ENCODE measurements at places on chromosomes 2 and 18.

GRCh38 chr2:45812011-45812500 lies 160.6 kb downstream of the PRKCE start:
- DNase-seq = no peak

GRCh38 chr18:33440060-33441043 lies at the start of gene CCDC178:
CCDC178 (minus strand) TSS chr18:33440721; CDS start chr18:33412088, 28,633 bp downstream.
- peak; percentile 56 for DNase-seq

GRCh38 chr2:38505779-38506178 lies 96.9 kb downstream of the HNRNPLL start:
- DNase-seq = no peak

- DNase-seq = no peak
These were observed 592 bp downstream of the ZNF397 start for GRCh38 chr18:35241448-35241804.

DNA sequence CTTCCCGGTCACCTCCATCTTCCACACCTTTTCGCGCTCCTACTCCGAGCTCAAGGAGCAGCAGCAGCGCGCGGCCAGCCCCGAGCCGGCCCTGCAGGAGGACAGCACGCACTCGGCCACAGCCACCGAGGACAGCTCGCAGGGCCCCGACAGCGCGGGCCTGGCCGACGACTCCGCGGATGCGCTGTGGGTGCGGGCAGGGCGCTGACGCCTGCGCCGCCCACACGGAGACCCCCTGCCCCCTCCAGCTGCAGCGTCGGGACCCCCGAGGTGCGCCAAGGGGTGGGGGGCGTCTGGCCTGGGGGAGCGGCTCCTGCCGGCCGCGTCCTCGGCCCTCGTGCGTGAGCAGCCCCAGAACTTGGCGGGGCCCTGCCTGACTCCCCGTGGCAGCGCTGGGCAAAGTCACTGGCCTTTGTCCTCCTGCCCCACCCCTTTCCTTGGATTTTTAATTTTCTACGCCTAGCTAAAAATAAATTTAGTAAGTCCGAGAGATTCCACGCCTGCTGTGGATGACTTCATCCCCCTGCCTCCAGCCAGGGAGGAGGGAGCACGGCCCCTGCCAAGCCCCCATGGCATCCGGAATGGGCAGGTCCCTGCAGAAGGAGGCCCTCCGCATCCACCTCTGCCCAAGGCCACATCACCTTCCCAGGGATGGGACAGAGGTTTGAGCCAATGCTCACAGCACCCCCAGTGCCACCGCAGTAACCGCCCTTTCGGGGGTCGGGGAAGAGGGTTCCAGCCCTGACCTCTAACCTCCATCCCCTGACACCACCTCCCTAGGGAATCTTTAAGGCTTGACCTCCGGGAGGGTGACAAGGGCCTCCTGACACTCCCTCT lies 51.6 kb downstream of the SLC66A2 start:
- DNase-seq = no peak

DNA sequence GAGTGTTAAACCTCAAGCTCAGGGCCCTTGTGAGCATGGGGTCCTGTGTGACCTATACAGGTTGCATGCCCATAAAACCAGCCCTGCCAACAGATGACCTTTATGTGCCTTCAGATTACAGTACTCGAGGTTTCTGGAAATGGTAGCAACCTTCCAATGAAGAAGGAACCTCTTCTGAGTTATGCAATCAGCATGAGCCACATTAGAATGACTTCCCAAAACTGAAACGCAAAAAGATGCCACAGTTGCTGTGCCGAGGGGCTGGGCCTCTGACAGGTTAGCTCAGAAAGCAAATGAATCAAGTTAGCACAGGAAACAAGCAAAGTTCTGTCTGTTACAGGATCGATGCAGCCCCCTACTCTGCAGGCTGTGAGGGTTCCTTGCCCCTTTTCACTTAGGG lies 37.7 kb downstream of the TGFA start:
- DNase-seq = no peak

GRCh38 chr2:81589406-81589805 lies 1284.9 kb upstream of the LRRTM1 start:
- DNase-seq = no peak

GRCh38 chr2:38886063-38886462 lies 3.6 kb upstream of the ARHGEF33 start:
- no peak for DNase-seq

DNA sequence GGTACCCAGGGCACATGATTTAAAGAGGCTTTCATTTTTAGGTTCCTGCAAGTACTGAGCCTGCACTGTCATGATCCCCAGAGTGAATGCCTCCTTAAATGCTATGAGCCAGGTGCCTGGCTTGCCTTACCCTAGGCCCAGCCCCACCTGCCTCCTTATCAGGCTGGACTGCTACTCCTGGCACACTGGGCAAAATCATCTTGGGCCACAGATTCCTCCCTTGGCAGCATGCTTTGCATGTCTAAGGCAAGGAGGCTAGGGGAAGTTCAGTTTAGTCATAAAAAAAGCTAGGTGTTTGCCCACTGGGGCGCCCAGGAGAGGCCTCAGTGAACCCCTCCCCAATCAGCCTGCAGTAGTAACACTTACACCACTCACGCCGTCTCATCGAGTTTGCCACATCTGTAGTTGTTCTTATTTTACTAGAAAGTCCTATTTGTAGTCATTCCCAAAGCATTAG lies 45.1 kb downstream of the LBH start:
- no peak for DNase-seq

- DNase-seq = no peak
These were observed 1183.7 kb upstream of the NXPH2 start for GRCh38 chr2:139963863-139964355.

DNA sequence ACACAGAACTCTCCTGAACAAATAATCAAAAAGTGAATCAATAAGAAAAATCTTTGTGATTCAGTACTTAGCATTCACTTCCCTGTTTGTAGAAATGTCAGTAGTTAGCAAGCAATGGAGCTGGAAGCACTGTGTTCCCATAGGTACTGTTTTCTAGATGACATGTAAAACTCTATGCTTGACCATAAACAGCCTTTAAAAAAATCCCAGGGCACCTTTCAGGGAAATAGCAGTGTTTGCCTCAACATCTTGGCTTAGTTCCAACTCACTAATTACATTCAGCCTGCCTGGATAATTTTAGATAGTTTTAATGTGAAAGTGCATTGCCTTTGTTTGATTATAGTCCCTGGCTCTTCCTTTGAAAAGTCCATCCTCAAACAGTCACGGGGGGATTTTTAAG lies 721.8 kb downstream of the ERBB4 start:
- no peak for DNase-seq

GRCh38 chr2:9027884-9028283 lies 24.4 kb upstream of the MBOAT2 start:
- no peak for DNase-seq

DNA sequence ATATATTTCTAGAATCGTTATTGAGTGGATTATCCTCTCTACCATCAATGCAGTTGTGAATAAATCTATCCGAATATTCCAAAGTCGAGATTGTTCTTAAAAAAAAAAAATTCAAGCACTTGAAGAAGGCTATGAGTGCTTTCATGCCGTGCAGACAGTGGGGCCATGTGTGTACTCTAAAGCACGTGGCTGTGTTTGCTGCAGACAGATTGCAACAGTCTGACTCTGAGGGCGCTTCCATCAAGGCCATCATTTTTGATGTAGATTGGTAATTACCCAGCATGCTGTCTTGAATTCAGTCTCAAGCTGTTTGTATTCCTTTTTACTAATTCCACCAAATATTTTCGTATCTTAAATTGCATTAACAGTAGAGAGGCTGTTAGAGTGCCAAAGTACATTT lies 325.9 kb upstream of the LINC00305 start:
- DNase-seq = no peak

All from SW 1271 (cell line).